ENCODE measurements at places on chromosomes 7 and 10.

DNA sequence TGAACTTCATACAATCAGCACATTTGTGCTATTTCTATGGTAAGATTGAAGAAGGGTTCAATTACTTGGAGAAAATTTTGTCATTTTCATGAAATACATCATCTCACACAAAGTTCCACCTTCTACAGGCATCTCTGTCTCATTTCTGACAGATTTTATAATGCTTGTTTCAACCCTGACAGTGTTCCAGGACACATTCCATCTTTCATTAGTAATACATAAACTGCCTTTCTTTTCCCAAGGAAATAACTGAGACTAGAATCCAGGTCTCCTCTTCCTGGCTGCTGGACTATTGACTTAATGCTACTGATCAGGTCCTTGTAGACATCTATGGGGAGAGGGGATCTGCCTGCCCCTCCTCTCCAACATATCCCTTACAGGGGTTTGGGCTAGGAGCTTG lies 70.1 kb upstream of the PLPP4 start:
- no peak for DNase-seq

DNA sequence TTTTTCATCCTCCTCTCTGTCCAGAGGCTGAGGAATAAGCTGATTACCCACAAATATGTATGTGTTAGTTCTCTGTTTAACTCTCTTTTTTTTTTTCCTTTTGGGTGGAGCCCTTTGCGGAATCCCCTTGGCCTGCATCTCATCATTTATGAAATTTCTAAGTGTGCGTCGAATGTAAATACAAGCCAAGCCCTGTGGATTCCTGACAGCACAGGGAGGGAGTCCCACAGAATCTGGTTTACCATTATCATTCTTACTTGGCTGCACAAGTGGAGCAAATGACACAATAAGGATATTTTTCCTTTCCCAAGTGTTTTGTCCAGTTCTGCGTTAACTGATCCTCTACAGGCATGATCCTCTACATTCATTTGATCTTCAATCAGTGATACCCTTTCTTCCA lies 11.4 kb downstream of the STK31 start:
- DNase-seq = no peak

DNA sequence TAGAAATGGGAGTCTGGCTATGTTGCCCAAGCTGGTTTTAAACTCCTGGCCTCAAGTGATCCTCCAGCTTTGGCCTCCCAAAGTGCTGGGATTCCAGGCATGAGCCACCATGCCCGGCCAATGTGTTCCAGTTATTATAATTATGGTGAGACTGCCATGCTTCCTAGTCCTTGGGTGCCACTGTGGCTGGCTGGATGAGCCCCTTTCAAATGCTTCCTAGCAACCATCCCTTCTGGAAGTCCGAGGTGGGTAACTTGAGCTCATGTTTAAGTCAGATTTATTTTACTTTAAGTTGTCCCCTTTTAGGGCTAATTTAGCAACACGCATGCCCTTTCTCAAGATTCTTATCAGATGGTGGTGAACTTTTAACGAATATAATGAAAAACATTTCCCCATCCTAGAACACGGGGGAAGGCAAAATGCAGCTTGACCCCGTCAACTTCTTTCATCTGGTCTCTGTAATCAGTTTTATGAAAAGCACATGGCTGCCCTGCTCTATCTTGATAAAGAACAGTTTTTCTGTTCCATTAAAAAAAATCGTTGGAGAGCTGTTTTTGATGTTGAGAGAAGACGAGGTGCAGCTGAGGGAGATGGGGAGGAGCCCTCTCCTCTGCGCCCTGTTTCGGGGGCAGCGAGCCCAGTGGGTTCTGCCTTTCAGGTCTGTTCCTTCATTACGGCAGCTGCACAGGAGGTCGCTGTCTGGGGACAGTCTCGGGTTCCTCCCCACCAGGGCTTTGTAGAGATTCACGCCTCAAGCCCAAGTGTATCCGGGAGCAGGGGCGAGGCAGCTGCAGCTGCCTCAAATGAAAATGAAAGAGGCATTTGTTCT lies 61.0 kb upstream of the MKI67 start:
- peak; percentile 44 for DNase-seq

GRCh38 chr7:151857412-151857811 lies 19.5 kb downstream of the PRKAG2 start:
- no peak for DNase-seq

DNA sequence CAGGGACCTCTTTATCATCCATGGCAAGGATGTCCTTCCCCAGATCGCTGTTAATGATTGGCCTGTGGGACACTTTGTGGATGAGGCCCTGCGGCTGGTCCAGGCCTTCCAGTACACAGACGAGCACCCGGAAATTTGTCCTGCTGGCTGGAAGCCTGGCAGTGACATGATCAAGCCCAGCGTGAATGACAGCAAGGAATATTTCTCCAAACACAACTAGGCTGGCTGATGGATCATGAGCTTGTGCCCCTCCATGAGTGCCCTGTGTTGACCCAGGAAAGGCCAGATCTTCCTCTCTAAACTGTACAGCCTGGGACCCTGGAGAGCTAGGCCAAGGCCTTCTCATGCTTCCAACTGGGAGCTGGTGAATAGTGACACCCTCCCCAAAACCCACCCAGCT lies 124.1 kb downstream of the CUL2 start:
- DNase-seq = no peak

GRCh38 chr10:72259491-72260238 lies 14.1 kb upstream of the DDIT4 start:
- DNase-seq = peak; percentile 52

GRCh38 chr7:73746378-73746777 lies 7.8 kb upstream of the ABHD11 start:
- no peak for DNase-seq
